ENCODE measurements at places on chromosomes 12 and 14.

DNA sequence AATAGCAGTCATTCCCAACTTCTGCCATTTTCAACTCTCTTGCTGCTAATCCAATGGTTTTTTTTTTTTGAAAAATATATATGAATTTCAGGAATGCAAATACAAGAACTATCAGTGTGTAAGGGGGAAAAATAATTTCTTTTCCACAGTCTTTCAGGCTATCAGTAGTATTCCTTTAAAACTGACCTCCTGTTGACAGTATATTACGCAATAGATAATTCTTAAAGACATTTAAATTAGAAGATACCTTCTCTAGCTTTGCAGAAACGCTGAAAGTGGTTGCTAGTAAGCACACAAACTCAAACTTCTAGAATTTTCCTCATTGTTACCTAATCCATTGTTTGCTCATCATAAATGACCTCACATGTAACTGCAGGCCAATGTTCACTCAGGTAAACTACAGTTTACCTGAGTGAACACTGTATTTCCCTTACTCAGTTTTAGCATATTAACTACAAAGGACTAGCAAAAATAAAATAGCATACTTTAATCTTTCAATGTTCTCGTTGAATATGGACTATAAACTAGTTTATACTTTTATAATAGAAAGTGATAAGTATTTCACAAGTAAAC is at the start of gene C12orf50:
TSS of gene C12orf50 (minus strand) at position 309 of the 573 bp plus-strand sequence. CDS start 2,439 bp downstream, outside the sequence.
- DNase-seq, result no peak

GRCh38 chr12:52119398-52120254 is 40.1 kb downstream of the SMIM41 start:
- DNase-seq, result peak; percentile 85

DNA sequence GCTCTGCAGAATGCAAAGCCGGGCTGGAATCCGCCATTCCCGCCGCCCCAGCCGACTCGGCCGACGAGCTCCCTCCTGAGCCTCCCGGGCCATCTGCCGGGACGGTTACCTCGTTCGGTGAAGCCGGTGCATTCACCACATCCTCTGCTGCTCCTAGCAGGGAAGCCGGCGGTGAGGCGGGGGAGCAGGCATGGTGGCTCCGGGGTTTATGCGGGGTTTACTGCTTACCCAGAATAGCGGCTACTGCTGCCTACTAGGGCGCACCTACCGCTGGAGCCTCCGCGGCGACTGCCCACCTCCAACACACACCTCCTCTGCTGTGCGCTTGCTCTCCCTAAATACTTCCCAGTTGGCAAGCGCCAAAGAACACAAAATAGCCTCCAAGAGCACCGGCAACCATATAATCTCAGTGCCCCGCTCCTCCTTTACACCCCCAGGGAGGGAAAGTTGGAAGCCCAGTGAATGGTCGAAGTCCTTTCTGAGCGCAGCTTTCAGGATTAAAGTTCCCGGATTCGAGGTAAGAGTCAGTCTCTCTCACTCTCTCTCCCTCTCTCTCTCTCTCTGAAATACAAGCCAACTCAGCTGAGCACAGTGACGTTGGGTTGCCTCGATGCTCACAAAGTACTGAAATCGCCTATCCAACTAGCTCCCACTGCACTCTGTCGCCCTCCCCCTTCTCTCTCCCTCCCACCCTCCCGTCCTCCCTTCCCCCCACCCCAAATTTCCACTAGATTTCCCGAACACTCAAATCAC is at the start of gene TBX5:
TSS of gene TBX5 (minus strand) at position 626 of the 753 bp plus-strand sequence. CDS start 2,246 bp downstream, outside the sequence.
- no peak for DNase-seq

GRCh38 chr14:46198676-46199075 is 452.9 kb downstream of the RPL10L start:
- no peak for DNase-seq

DNA sequence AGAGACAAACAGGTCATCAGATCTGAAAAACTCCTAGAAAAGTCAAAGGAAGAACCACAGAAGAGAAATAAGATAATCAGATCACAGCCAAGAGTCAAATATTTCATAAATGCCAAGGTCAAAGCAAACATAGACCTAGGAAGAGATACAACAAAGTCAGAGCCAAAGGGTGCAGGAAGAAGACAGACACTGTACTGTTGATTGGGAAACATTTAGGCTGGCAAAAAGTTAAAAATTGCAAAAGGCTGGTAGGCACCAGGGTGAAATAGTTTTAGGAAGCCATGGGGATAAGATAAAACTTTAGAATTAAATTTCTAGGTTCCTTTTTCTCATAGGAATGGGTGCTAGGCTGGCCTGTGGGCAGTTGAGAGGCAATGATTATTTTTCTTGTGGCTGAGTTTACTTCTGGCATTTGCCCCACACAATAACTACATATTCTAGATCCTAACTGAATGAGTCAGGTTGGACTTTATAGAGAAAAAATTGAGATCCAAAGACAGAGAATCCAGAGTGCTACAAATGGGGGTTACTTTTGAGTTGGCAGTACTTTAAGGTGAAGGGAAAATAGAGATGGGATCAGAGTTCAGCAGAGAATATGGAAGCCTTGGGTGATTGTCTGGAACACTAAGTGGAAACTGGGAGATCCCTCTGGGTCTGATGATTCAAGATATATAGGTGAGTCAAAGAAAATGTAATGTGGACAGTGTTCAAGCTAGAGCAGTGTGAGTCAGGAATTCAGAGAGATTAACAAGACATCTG is 215.5 kb downstream of the C12orf50 start:
- DNase-seq, result no peak

DNA sequence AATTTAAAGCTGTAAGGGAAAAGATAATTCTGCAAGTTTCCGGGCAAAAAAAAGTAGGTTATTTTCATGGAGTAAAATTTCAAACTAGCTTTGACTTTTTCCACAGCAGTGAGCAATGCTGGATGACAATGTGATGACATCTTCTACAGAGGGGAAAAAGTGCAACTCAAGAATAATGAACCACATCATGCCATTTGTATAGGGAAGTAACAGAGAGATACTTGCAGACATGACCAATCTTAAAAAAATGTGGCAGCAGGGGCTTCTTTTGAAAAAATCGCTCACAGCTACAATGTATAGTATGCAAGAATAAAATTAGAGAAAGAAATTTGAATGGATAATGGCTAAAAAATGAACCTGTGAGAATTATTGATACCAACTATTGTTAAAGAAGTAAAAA is 115.5 kb downstream of the DHRS2 start:
- no peak for DNase-seq

GRCh38 chr14:70964492-70964891 is 57.2 kb downstream of the PCNX1 start:
- no peak for DNase-seq

- DNase-seq, result no peak
These were observed 130.9 kb downstream of the MIPOL1 start for GRCh38 chr14:37328673-37329072.

GRCh38 chr12:101019667-101020066 is 190.4 kb downstream of the SLC5A8 start:
- DNase-seq, result no peak

DNA sequence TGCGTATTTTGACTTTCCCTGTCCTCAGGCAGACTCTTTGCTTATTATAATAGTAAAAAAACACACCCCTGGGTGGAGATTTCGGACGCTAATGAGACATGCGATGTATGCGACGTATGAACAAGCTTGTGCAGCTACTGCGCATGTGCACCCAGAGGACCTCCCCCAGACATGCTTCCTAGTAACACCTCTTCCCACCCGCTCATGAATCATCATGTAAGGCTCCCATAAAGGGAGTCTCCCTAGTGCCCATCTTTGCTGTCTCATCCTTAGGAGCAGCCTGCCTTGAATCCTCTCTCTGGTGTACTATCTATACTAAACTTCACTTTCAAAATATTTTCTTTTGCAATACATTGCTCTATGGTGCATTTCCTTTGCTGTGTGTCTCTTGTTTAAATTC is 210.1 kb downstream of the TMEM132D start:
- no peak for DNase-seq

DNA sequence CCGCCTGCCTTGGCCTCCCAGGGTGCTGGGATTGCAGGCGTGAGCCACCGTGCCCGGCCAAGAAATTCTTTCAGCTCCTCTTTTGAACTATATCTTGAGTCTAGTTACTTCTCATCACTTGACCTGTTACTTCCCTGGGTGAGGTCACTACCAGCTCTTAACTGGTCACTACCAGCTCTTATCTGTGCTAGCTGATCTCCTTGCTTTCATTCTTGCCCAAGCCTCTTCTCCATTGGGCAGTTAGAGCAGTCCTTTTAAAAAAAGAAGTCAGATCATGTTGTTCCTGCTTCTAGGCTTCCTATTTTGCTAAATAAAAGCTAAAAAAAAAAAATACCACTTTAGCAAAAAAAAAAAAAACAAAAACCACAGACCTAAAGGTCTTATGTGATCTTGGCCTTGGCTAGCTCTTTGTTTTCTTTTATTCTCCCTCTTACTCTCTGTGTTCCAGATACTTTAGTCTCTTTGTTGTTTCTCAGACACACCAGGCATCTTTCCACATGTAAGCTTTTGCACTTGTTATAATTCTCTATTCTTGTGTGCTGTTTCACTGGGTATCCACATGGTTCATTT is 63.5 kb downstream of the RAD51B start:
- no peak for DNase-seq

- DNase-seq, result no peak
These were observed 1.0 kb downstream of the BEST3 start for GRCh38 chr12:69698054-69698453.

DNA sequence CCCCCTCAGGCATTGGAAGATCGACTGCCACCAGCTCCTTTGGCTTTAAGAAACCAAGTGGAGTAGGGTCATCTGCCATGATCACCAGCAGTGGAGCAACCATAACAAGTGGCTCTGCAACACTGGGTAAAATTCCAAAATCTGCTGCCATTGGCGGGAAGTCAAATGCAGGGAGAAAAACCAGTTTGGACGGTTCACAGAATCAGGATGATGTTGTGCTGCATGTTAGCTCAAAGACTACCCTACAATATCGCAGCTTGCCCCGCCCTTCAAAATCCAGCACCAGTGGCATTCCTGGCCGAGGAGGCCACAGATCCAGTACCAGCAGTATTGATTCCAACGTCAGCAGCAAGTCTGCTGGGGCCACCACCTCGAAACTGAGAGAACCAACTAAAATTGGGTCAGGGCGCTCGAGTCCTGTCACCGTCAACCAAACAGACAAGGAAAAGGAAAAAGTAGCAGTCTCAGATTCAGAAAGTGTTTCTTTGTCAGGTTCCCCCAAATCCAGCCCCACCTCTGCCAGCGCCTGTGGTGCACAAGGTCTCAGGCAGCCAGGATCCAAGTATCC is 288.7 kb downstream of the NAV3 start:
- DNase-seq, result no peak

- peak; percentile 11 for DNase-seq
These were observed 2.8 kb downstream of the RAPGEF3 start for GRCh38 chr12:47755655-47756562.

- no peak for DNase-seq
These were observed 10.0 kb downstream of the CAPZA3 start for GRCh38 chr12:18747895-18748294.

DNA sequence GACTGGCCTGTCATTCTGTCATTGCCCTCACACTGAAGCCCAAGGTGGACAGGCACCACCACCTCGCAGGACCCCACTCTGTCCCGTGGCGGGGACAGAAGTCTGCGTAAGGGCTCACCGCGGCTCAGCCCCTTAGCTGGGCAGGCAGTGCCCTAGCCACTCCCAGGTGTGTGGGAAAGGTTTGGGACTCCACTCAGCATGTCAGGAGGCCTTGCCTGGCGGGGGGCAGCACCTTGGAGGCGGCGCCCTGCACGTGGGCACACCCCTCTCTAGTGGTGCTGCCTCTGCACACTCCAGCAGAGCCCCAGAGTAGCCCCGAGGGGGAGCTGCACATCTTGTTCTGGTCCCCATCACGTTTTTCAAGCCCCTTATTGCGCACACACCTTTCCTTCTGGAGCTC is 35.6 kb downstream of the FIGNL2 start:
- no peak for DNase-seq

GRCh38 chr12:107402041-107403022 is 283.3 kb upstream of the PWP1 start:
- DNase-seq, result peak; percentile 73

DNA sequence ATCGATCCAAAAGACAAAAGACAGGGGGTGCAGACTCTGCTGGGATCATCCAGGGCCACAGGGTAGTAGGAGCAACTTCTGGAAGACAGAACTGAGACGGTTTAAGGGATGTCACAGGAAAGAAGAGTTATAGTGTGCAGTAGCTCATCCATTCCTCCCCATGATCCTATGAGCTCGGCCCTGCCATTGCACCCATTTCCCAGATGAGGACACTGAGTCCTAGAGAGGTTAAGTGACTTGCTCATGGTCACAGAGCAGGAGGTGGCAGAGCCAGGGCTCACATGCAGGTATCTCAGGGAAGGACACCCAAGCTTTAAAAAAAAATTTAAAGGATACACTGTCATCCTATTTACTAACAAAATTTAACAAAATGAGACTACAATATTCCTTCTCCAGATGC is 86.1 kb upstream of the FZD10 start:
- no peak for DNase-seq

GRCh38 chr14:35410858-35411257 is 6.3 kb upstream of the NFKBIA start:
- DNase-seq, result no peak

- DNase-seq, result no peak
These were observed 4.9 kb downstream of the SLC48A1 start for GRCh38 chr12:47777741-47778558.

DNA sequence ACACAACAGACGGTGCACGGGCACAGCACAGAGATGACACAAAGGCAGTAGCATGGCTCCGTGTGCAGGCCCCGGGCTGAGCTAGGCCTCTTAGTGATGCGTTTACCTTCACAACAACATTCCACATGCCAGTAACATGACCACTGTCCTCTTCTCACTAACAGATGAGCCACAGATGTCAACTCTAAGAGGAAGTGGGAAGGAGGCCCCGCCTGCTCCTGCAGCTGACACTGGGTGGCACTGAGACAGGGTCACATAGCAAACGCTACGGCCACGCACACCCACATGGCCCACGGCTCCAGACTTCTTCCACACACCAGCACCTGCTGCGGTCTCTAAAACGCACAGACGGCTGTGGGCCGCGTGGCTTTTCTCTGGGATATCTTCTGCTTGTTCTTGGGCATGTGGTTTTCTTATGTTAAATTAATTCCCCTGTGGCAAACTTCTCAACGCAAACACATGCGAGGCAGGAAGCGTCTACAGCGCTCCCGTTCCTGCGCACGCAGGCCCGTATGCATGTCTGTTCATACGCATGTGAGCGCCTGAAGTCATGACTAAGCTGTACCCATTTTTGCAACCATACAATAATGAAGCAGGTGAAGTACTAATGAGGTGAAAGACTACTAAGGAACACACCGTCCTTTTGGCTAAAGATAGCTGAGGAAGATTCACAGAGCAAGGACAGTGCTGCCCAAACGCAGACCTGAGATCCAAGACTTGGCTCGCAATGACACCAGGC is 26.8 kb downstream of the AMN start:
- no peak for DNase-seq

DNA sequence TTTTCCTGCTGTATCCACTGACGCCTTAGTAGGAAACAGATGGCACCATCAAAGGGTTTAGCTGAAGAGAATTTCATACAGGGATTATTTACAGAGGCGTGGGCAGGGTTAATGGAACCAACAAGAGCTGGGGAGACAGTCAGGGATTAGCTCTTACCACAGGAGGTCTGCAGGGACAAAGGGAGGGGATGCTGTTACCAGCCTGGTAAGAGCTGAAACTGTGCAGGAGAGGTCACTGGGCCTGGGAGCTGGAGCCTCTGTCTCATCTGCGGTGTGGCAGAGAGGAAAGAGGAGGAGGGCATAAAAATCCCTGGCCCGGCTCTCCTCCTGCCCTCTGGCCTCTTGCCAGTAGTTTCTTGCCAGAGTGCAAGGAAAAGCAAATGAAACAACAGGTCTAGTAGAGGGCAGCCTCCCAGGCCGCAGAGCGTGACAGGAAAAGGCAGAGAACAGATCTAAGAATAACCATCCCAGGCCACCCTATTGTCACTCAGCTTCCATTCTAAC is 18.9 kb upstream of the POC1B start:
- DNase-seq, result peak; percentile 74
